Stimulated activated CD4-positive, alpha-beta T cell treated with anti-CD3 and anti-CD28 coated beads, Interleukin-4, amount 100 ng/mL, for 1 hour (primary cell): ENCODE measurements at places on chromosomes 7 and 10.

DNA sequence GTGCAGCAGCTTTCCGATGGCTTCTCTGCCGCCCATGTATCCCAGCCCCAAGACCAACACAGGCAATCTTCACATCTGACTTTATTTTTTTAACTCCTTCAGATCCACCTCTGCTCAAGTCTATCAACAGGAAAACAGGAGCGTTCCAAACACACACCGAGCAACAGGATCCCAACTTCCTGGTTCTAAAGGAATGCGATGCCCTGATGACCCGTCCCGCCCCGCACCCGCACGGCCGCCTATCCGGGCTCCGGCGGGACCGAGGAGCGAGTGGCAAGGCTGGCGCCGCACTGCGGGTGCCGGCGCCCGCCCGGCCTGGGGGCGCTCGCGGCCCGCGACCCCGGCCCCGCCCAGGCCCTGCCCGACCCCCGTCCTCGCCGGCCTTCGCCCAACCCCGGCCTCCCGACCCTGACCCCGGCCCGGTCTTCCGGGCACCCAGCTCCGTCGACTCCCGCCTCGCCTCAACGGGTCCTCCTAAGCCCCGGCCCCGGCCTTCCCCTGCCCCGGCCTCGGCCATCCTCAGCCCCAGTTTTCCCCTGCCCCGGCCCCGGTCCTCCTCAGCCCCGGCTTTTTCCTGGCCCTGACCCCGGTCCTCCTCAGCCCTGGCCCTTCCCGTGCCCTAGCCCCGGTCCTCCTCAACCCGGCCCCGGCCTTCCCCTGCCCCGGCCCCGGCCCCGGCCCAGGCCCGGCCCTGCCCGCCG, 730 bp downstream of the LARP4B start:
- DNase-seq: peak; percentile 22

DNA sequence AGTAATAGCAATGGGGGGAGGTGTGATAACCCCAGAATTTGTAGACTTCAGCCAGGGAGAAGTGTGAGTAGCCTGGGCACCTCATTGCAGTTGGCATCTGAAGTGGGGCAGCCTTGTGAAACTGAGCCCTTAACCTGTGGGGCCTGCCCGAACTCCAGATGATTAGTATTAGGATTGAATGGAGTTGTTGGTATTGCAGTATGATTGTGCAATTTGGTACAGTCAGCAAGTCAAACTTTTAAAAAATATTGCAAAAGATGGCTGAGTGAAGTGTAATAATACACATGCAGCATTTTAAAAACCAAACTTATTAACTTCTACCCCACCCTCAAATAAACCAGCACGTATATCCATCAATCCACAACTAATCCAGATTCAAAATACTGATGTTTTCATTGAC, 9.3 kb downstream of the RBM33 start:
- DNase-seq: no peak

- DNase-seq: no peak
Measured at GRCh38 chr10:3756360-3756740, 28.7 kb downstream of the KLF6 start.

GRCh38 chr7:131654668-131655326, 98.4 kb upstream of the PODXL start:
- peak; percentile 85 for DNase-seq

DNA sequence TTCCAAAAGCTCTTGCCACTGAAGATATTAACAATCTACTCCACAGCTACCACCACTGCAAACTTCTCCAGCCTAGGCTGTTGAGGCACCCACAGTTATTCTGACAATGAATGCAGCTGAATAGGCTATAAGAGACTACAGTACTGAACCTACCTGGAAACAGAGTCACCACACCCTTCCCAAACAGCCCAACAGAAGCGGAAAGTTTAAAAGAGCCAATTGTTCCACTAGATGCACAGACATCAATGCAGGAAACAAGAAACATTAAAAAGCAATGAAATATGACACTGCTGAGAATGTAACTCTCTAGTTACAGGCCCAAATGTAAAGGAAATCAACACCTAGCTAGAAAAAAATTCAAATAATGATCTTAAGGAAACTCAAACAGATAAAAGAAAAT, 64.5 kb upstream of the PLA2G12B start:
- DNase-seq: no peak

- no peak for DNase-seq
Measured at GRCh38 chr7:36905841-36906240, 181.5 kb upstream of the AOAH start.
